ENCODE measurements at places on chromosomes 7 and 10.

- DNase-seq: no peak
Observed at GRCh38 chr10:31073211-31073610, 41.5 kb upstream of the ZNF438 start.

DNA sequence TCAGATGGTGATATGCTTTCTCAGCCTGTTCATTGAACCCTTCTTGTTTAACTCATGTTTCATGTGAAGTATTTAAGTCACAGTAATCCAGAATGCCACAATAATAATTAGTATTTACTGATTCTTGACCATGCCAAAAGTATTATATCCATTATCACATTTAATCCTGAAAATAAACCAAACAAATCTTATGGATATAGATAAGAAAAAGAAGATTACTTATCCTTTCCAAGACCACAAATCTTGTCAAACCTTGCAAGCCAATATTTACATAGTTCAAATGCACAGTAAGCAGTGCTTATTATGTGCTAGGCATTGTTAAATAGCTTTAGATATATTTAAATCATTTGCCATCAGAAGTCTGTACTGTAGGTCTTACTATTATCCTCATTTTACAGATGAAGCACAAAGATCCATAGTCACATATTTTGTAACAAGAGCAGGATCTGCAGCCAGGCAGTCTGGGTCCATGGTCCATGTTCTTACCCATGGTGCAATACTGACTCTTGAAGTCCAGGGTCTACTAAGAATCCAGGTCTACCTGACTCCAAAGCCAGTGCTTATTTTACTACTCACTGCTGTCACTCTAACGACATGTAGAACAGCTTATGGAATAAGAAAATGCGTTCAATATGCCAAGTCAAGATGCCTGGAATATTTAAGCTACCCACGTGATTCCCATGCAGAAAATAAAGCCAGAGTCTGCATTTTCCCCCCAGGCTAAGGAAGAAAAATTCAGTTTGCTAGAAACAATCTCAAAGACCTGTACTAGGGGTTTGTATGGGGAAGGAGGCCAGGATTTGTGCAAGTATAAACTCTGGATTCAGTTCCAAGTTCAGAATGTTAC, 984.8 kb upstream of the LRRTM3 start:
- DNase-seq: no peak

- no peak for DNase-seq
Observed at GRCh38 chr10:127506094-127506493, 43.0 kb upstream of the NPS start.

GRCh38 chr7:32059289-32060011, 10.8 kb downstream of the PDE1C start:
- no peak for DNase-seq

DNA sequence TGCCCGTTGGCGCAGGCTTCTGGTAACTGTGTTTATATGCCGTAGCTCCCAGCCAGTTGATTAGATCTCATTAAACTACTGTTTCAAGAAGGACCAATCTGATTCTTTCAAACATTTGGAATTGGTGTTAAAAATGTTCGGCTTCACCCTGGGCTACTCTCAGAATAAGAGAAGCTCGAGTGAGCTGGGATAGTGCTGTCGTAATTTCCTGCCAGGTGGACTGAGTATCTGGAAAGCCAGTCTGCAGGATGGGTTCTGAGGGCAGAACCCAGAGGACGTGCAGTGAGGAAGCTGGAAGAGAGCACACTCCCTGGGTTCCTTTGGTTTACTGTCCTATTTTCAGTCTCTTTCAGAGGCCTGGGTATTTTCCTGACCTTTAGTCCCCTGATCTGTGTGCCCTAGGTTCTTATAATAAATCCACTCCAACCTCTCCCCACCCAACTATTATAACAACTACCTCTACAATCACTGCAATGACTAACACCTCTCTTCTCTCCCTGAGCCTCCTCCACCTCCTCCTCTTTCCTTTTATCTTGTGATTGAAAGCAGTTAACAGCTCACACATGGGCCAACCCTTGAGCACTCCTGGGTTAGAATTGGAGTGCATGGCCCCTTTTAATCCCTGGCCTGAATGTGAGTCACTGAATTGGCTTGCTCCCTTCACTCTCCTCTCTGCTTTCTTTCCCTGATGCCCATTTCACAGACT, 63.0 kb downstream of the AOAH start:
- DNase-seq: no peak

DNA sequence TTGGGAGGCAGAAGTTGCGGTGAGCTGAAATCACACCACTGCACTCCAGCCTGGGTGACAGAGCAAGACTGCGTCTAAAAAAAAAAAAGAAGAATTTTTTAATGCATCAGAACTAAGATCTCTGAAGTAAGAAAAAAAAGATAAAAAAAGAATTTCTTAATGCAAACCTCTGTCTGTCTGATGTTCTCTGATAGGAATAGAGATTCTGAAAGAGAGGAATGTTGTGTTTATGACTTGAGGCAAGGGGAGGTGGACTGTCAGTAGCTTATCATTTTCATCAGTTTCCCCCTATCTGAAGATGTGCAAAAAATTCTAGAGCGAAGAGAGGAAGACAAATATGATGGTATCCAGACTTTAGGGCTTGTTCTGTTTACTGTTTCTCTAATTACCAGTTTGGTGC, 121.5 kb downstream of the SEC23IP start:
- no peak for DNase-seq

GRCh38 chr10:125141860-125142484, 18.4 kb downstream of the CTBP2 start:
- DNase-seq: no peak

DNA sequence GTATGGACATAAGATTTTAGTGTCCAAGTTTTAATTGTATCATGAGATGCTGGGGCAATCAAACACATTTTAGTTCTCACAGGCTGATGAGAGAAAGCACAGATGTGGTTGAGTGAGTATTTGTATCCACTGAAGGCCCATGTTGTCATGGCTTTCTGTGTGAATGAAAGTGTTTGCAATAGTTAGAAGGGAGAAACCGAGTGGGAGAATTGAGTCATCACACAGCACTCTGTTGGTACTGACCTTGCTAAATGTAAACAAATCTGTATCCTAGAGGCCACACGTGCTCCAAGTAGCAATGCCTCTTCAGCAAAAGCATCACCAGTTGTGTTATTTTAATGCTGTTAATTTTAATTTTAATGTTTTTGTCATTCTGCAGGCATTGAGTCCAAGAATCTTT, 121.2 kb downstream of the EMX2 start:
- no peak for DNase-seq

DNA sequence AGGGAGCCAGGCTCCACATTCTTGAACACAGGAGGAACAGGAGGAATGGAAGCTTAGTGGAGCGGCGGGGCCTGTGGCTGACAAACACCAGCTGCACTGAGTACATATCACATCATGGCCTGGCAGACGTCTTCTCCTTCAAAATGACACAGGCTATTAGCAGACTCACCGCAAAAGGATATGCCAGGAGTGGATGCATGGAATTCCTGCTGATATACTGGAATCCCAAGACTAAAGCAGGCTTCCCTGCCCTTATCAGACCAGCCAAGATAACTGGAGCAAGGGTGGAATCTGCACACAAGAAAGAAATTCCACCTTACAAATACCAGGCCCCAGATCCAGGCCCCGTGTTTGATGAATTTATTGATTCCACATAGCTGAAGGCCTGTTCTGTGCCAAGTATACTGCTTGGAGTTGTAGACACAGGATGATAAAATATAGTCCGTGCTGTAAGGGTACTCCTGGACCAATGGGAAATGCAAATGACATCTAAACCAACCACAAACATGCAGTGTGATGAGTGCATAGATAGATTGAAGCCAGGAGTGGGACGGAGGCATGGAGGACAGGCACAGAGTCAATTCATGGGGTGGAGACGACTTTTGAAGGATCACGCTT, 480.5 kb upstream of the ZMIZ1 start:
- no peak for DNase-seq

GRCh38 chr7:48046458-48046857, 11.1 kb downstream of the C7orf57 start:
- no peak for DNase-seq

GRCh38 chr10:80686734-80687475, 149.2 kb downstream of the SH2D4B start:
- DNase-seq: no peak

DNA sequence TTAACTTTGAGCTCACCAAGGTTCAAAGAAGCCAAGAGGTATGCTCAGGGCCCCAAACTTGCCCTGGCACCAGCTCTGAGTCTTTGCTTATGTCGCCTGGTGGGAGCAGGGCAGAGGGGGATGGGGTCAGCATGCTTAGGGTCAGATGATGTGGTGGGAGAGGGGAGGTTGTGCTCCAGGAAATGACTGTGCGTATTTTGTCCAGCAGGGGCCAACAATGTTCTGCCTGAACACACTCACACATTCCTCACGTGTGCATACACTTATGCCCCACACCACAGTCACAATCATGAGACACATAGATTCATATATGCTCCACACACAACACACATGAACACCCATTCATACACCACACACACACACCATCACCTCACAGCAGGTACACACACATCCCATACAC, 4.4 kb upstream of the RAMP3 start:
- no peak for DNase-seq

GRCh38 chr10:33087152-33087551, 129.1 kb upstream of the ITGB1 start:
- DNase-seq: no peak

DNA sequence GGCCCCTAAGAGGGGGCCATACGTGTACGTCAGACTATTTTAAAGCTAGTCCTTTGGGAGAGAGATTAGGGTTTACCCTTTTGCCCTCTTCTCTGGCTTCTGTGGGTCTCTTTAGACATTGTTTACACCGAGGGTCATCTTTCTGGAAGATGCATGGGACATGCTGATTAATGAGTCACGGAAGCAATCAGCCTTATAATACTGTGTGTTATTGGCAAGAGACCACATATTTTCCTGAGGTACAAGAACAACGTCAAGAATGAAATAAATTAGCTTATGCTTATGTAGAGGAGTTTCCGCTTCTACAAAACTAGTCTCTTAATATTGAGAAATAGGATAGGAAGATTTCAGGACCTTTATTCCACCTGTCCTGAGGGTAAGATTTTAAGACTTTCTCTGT, 327.7 kb downstream of the BBS9 start:
- no peak for DNase-seq

DNA sequence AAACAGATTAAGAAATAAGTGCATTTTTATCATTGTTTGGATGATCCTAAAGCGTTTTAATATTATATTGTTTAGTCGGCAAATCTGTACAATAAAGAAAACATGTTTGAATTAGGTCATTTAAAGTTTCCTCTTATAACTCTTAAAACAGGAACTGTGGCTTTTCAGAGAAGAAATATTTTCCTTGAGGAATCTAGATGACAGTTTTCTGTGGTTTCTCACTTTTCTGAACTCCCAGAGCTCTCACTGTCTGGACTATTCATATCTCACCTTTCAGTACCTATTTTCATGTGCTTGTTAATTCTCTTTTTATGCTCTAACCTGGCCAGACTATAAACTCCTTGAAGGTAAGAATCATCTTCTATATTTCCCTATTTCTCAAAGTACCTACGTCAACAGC, 135.1 kb downstream of the CHN2 start:
- DNase-seq: no peak

- DNase-seq: no peak
Observed at GRCh38 chr7:48621076-48621475, 303.3 kb upstream of the CDC14C start.

GRCh38 chr10:68955832-68956532, at the start of gene DDX21:
Gene DDX21, plus strand, starts transcription at chr10:68956170. Its CDS starts 56 bp downstream, at chr10:68956226.
- no peak for DNase-seq

DNA sequence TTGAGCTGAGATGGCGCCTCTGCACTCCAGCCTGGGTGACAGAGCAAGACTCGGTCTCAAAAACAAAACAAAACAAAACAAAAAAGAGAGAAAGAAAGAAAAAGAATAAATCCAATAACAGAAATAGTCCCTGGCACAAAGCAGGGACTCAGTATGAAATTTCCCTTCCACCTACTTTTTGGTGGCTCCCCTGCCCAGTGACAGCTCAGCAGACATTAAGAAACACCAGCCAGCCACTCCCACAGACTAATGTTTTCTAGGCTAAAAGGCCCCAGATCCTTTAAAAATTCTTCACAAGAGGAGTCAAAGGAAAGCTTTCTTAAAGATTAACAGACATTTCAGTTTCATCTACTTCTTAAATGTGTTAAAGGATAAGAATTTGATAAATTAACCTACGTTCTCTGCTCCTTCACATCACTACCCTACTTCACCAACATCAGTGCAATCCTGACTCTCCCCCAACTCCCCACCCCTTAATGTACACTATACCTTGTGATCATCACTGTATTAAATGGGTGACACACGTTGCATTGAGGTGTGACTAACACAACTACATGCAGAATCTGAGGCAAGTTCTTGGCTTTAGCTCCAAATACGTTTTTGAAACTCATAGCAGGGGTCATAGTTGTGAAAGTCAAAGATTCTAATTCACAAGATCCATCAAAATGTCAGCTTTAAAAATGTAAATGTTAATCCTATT, 114.5 kb upstream of the CAV2 start:
- no peak for DNase-seq

GRCh38 chr7:92831716-92832533, 4.4 kb downstream of the CDK6 start:
- DNase-seq: no peak

DNA sequence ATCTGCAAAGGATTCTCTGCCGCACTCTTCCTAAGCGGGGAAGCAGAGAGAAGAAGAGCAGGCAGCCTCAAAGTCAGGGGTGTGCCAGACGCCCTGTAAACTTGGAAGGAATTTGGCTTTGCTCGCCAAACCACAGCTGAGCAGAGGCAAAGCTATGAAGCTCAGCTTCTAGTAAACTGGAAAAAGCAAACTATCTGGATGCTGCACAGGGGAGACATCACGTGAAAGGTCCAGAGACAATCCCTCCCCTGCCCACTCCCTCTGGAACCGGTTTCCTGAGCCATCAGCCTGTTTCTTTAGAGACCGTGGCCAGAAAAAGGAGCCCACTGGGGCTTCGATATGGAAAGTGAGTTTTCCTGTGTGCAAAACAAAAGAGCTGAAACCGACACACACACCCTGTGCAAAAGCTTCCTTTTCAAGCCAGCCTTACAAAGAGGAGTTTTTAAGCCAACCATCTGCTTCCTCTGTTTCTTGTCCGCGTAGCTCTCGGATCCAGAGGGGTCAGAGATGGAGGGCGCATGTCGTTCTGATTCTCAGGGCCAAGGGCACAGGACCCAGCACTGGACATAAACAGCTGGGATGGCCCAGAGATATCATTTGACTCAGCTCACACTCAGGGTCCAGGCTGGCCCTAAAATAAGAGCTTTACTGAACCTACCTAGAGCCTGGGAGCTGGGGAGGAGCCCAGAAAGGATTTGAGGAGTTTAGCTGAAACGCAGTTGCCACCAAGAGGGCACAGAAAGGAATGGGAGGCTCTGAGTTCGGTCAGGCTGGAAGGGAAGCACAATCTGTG, 58.2 kb upstream of the DNAAF5 start:
- no peak for DNase-seq

GRCh38 chr7:44568771-44569560, 4.7 kb downstream of the DDX56 start:
- DNase-seq: no peak

Data from cortex of kidney (tissue), 1 donor.